Kidney epithelial cell (primary cell): ENCODE measurements at places on chromosomes 7 and 10.

- no peak for DNase-seq
These were observed 62.7 kb downstream of the NPY start for GRCh38 chr7:24346716-24347115.

DNA sequence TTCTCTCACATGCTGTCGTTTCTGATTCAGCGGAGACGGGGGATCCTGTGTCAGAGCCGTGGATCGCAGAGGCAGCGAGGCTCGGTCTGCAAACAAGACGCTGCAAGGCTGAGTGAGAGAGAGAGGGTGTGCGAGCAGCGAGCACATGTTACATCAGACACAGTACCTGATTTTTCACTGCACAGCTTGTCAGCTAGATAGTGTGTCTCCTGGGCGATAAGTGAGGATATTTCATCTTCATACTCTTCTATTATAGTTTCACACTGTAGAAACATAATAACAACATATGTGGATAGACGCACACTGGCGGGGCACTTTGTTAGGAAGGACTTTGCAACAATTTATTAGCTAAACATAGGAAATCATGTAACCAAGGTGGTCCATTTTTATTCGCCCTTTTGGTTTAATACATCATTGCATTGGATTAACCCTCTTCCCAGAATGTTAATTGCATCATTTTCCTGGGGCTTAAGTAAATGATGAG, 39.5 kb downstream of the CNPY1 start:
- no peak for DNase-seq

DNA sequence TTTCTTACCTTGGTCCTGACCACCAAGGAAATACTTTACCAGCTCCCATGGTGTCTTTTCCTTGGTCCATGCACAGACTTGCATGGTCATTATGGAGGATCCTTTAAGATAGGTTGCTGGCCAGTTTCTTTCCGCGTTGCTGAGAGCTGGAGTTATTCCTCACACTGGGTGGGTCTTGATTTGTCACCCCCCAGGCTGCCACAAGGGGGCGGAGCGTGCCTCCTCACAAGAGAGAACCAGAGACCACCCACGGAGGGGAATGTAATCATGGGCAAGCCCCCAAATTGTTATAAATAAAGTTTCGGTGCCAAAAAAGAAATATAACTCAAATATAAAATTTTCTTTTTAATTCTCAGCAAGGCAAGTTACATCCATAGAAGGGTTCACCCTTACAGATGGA, 10.5 kb upstream of the TRIM24 start:
- no peak for DNase-seq

- peak; percentile 52 for DNase-seq
These were observed 271.7 kb downstream of the TRIL start for GRCh38 chr7:28686418-28686800.

DNA sequence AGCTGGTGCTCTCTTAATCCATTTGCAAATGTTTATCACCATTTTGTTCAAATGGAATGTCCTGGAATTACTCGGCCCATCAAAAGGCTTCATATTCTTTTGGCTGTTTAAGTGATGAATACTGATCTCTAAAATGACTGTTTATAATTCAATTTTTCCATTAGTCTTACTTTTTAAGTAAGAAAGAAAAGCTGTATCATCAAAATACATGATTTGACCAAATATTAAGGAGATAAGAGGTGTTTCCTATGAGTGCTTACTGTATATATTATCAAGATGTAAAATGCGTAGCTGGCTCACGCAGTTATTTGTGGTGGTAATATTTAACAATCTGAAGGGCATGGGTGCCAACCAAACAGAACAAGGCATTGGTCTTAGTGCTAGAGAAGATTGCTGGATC, 51.2 kb downstream of the OTUD1 start:
- DNase-seq = no peak

- peak; percentile 65 for DNase-seq
These were observed 496.9 kb downstream of the CCSER2 start for GRCh38 chr10:84825330-84825729.

- no peak for DNase-seq
These were observed 214.7 kb downstream of the MAD1L1 start for GRCh38 chr7:2017914-2018568.

GRCh38 chr10:76055963-76056362, 624.5 kb downstream of the LRMDA start:
- no peak for DNase-seq

GRCh38 chr10:23139677-23140076, 44.3 kb downstream of the MSRB2 start:
- no peak for DNase-seq

DNA sequence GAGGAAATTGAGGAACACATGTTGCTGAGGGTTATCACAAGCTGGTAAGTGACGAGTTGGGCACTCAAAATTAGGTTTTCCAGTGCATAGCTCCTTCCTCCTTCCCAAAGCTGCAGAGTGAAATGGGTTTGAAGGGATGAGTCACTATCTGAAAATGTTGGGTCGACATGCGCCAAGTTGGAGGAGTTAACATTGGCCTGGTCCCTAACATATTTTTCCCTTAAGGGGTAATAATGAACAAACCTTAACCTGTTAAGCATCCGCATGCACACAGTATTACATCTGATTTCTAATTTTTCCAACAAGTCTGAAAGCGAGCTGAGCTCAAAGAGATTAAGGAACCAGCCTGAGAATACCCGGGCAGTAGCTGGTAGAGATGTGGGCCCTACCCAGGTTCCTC, 20.7 kb upstream of the TECTB start:
- DNase-seq = no peak

DNA sequence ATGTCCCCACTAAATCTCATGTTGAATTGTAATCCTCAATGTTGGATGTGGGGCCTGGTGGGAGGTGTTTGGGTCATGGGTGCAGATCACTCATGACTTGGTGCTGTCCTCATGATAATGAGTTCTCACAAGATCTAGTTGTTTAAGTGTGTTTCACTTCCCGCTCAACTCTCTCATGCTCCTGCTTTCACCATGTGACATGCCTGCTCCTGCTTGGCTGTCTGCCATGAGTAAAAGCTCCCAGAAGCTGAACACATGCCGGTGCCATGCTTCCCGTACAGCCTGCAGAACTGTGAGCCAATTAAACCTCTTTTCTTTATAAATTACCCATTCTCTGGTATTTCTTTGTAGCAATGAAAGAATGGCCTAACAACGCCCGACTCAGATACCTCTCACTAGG, 6.2 kb upstream of the PSTK start:
- no peak for DNase-seq

DNA sequence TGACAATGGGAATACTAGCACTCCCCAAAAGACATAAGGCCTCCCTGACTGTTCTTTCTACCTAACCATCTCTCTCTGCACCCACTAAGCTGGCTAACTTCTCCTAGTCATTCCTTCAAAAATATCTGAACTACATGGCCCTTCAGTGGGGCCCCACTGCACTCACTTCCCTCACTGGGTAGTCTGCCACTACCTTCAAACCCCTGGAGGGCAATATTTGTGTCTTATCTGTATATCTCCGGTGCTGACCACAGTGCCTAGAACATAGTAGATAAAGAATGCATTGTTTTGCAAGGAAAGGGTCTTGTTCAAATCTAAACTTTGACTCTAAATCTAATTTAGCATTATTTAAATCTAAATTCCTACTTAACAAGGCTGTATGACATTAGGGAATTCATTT, 44.3 kb downstream of the CACUL1 start:
- DNase-seq = no peak
